GM06990 (cell line): ENCODE measurements at places on chromosomes 6 and 20.

DNA sequence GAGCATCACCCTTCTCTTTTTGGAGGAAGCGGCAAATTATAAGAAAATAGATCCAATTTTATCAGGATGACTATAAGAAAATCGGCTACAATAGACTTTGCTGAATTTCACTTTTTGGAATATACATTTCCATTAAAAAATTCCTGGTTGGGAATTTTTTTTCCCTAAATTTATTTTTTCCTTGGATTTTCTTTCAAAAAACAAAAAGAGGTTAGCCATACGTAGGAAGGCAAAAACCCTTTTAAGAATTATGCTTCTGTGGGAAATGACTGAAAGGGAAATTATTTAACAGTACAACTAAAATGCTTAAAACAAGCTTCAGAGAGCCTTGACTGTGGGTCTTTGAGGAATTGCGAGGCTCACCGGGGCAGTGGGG, 86.9 kb downstream of the SLC22A23 start:
- DNase-seq = no peak

DNA sequence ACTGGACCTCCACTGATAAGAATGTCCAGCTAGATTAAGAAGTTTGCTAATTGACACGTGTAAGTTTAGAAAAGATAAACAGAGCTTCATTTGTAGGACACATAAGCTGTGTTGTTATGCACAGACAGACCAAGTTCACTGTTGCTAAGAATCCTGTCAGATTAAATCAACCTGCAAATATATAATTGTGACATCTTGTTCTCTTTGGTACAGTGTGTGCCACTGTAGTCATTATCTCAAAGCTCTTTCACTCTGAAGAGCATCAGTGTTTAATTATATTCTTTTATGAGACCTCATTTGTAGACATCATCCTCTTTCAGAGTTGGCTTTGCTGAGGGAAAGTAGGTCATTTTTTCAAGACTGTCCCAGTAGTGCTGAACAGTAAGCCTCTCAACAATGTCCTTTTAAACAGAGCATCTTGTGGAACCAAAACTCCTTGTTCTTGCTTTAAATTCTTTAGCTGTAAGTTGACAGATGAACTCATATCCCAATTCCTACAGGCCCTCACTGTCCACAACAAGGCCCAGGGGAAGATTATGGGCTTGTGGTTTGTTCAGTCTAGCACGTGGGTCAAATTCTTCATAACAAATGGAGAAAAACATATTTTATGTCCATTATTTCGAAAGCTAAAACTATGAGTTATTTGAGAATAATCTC, 252.4 kb downstream of the HDGFL1 start:
- no peak for DNase-seq

GRCh38 chr6:163367497-163368183, 46.9 kb upstream of the QKI start:
- no peak for DNase-seq

DNA sequence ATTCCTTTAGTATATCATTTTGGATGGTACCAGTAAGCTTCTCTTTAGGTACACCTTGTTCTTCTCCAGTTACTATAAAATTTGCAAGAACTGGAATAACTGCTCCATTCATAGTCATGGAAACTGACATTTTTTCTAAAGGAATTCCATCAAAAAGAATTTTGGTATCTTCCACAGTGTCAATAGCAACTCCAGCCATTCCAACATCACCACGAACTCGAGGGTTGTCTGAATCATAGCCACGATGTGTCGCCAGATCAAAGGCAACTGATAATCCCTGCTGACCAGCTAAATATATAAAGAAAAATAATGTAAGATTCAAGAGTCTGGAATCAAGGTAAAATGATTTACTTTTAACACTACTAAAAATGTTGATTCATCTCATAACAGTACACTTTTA, 5.3 kb downstream of the MMUT start:
- DNase-seq = no peak

GRCh38 chr6:137661601-137662000, 167.4 kb upstream of the OLIG3 start:
- no peak for DNase-seq

DNA sequence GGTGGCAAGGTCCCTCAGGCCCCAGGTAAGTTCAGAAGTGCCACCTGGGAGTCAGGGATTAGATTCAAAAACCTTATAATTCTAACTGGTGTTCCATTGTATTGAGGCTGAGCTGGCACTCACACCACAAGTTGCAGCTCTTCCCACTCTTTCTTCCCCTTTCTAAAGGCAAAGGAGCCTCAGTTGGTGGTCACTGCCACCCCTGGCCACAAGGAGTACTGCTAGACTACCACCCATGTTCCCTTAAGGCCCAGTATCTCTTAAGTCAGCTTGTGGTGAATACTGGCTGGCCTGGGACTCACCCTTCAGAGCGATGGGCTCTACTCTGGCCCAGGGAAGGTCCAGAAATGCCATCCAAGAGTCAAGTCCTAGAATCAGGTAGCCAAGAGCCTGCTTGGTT, 421.1 kb upstream of the KHDRBS2 start:
- DNase-seq = no peak

DNA sequence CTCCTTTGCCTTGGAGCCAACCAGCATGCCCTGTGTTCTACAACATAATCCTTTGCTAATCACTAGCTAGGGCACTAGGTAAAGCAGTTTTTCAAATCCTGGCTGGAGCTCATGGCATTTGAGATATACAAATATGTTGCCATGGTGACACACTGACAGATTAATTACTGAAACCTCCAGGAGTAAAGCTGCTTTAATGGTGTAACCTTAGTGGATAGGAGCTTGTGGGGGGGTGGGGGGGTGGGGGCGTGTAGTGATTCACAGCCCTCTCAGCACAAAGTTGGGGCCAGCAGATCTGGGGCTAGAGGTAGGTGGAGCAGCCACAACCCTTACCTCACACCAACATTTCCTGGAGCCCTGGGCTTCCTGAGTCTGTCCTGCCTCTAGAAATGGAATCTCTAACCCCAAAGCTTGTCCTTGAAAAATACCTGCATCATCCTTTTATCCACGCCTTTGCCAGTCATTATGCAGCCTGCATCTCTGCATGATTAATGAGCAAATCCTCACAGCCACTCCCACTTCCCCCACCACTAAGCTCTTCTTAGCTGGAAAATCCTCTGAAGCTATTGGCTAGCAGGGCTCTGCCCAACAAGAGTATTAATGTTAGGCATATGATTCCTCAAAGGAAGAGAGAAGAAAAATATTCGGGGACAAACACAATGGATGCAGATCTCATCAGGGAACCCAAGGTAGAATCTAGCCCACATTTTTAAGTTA, 84.5 kb upstream of the PRND start:
- DNase-seq = no peak

DNA sequence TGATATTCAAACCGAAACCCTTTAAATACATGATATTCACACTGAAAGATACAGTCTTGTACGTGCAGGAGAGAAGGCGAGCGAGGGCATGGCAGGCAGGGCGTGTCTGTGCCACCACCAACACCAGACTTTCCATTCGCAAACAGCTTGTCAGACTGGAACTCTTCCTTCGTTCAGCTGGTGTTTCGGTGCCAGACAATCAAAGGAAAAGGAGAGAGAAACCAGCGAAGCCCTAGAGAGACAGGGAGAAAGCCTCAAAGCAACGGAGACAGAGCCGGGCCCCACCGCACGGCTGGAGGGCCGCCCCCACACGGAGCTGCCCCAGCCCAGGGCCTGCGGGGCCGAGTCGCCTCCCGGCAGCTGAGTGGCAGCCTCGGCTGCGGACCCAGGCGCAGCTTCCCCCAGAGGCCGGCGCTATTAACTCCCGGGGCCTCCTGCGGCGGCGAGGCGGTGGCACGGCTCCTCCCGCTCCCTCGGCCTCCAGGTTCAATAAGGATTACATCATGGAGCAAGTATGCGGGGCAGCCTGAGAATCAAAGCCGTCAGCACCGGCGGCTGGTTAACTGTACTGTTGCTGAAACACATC, 32.1 kb upstream of the NR2E1 start:
- DNase-seq = no peak

- no peak for DNase-seq
Observed at GRCh38 chr6:3176562-3177355, 19.4 kb upstream of the TUBB2A start.

DNA sequence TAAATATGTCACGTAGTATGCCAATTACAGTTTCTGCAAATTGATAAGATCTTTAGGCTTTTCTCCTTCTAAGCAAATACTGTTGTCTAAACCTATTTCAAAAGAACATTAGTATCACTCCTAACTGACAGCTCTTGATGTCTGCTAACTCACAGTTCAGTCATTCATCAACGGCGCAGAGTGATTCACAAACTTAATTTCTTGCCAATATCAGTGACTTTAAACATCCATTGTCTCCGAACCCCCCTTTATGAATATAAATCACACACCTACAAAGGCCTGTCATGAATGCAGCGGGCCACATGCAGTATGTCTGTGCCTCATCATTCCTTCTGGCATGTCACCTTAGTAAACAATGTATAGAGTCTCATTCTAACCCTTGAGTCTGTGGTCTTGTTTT, 420.6 kb downstream of the CDC5L start:
- no peak for DNase-seq

DNA sequence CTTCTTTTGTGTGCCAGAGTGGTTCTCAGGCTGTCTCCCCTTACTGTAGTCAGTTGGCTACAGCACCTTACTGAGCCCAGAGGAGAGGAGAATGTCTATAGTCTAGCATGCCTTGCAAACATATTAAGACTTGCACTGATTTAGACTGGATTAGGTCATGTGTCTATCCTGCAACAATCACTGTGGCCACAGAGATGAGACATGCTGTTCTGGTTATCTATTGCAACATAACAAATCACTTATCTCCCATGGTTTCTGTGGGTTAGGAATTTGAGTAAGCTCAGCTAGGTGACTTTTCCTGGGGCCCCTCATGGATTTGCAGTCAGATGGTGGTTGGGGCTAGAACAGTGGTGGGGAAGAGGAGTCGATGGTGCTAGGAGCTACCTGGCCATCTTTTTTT, 261.3 kb downstream of the SOD2 start:
- DNase-seq = no peak

- DNase-seq = no peak
Observed at GRCh38 chr20:49562311-49563014, 5.5 kb downstream of the PTGIS start.

GRCh38 chr6:13474360-13474759, 13.0 kb downstream of the GFOD1 start:
- DNase-seq = no peak

DNA sequence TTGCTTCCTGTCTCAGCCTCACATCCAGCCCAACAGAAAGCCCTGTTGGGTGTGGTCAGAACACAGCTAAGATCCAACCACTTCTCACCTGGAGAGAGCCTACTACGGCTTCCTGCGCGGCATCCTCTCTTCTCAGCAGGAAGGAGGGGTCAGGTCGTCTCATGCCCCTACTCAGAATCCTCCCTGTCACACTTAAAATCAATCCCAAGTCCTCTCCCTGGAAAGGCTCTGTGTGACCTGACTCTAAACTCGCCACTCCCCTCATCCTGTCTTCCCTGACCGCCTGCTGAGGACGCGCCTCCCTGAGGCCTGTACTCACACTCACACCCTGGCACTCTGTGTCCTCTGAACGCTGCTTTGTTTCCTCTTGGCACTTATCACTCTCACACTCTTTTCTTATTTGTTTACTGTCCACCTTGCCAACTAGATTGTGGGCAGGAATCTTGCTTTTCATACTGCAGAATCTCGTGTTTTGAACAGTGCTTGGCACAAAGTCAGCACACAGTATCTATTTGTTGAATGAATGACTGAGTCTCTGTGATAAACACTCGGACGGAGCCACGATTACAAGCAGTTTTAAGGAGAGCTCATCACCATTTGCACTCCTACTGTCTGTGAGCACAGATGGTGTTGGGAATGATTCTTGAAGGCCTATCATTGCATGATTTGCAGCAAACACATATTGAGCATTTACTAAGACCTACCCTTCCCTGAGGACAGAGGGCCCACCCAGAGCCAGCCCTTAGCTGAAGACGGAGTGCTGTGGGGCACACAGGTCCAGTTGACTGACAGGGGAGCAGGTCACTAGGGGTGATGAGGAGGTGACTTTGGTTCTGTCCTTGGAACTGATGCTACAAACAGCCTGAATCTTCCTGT, 18.7 kb downstream of the RAB5IF start:
- DNase-seq = no peak

DNA sequence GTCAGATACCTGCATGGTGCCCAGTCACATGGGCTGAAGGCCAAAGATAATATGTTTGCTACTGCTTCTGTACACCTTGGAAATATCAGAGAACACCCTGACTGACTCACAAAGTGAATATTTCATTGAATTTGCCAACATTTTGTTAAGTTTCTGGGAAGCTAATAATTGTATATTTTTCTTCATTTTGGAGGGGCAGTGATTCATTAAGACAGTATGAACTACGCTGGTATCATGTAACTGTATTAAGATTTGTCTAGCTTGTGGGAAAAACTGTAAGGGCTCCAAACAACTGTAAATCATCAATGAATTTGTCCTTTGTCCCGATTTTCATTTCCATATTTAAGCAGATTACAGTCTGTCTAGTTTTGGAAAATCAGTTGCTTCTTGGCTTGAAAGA, 102.3 kb upstream of the CCN2 start:
- no peak for DNase-seq

GRCh38 chr20:36824142-36824940, 50.8 kb upstream of the DSN1 start:
- DNase-seq = no peak

DNA sequence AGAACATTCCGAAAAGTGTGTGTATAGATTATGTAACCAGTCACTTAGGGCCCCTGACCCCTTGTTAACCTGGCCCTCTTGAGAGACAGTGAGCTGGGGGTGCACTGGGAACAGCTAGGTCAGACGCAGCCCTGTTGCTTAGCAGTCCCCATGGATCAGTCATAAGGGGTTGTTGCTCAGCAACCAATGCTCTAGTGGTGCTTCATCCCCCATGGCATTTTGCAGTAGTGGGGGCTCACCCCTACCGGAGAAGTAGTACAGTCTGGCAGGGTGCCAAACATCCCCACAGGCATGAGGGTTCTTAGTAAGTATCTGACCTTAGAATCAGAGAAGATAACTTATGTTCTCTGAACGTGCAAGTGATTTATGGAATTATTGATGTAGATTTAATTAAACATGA, 12.3 kb downstream of the PKIB start:
- DNase-seq = no peak

- no peak for DNase-seq
Observed at GRCh38 chr6:11804701-11805100, 26.1 kb upstream of the ADTRP start.

DNA sequence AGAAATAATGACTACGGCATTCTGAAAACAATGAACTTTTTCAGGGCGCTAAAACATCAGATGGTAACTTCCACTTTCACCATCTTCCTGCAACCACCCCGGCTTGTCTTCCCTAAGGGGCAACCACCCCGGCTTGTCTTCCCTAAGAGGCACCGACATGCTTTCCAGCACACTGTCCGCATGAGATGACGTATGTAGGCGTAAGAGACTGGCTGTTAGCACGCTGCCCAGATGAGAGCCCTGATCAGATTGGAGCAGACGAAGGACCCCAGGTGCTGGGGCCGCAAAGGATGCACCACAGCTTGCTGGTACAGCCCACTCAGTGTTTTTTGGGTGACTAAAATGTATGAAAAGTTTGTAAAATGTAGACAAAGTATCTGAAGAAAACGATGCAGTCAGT, 29.3 kb downstream of the ASCC3 start:
- no peak for DNase-seq

GRCh38 chr6:109230453-109230852, 135.1 kb downstream of the CEP57L1 start:
- DNase-seq = no peak
